ENCODE measurements at places on chromosomes 11 and 22.
A peak's percentile ranks its signal among the peaks of the same experiment; 100 is the strongest.

- DNase-seq, result no peak
Measured at GRCh38 chr22:30782613-30783012, 87.9 kb downstream of the OSBP2 start.

- no peak for DNase-seq
Measured at GRCh38 chr11:132655187-132655855, 877.0 kb downstream of the OPCML start.

- DNase-seq, result no peak
Measured at GRCh38 chr11:110345743-110346142, 49.3 kb upstream of the RDX start.

DNA sequence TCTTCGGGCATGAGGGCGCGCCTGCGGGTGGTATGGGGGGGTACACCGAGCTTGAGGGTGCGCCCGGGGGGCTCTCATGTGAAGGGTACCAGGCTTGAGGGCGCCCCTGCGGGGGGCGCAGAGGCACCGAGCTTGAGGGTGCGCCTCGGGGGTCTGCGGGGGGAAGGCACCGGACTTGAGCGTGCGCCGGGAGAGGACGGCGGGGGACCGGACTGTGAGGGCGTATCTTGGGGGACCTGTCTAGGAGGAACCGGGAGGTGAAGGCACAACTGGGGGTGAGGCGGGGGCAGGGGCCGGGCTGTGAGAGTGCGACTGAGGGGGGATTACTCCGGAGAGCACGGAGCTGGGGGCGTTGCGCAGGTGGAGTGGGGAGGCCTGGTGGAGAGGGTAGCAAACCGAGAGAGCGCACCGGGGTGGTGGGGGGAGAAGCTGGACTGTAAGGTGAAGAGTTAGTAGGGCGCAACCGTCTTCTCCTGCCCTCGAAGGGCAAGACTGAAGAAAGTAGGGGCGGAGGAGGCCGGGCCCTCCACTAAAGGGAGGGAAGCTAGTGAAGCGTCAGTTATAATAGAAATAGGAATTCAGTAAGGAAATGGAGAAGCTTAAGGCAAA is 1.1 kb upstream of the DDX6 start:
- peak; percentile 39 for DNase-seq

- DNase-seq, result no peak
Measured at GRCh38 chr11:5737670-5738392, 1.6 kb downstream of the OR56B1 start.

GRCh38 chr11:66359662-66360087 is 11.9 kb downstream of the SLC29A2 start:
- DNase-seq, result no peak

DNA sequence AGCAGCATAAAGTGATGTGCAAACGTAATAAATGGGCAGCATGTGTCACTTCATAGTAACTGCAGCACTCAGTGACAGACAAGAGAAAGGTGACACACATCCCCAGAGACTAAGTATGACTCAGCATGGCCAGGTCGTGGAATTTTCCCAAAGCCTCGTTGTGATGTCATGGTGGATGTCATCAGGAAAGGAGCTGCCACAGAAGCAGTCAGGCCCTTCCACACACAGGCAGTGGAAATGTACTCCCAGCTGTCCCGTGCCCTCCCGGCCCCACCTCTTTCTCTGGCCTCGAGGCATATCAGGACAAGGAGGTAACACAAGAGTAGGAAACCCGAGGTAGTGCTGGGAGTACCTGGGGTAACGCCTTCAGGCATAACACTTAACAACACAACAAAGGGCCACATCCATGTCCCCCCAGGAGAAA is 8.1 kb downstream of the PC start:
- peak; percentile 19 for DNase-seq

- DNase-seq, result no peak
Measured at GRCh38 chr11:68776442-68777235, 25.3 kb upstream of the TESMIN start.

- DNase-seq, result no peak
Measured at GRCh38 chr11:92304271-92304670, 79.7 kb downstream of the FAT3 start.

DNA sequence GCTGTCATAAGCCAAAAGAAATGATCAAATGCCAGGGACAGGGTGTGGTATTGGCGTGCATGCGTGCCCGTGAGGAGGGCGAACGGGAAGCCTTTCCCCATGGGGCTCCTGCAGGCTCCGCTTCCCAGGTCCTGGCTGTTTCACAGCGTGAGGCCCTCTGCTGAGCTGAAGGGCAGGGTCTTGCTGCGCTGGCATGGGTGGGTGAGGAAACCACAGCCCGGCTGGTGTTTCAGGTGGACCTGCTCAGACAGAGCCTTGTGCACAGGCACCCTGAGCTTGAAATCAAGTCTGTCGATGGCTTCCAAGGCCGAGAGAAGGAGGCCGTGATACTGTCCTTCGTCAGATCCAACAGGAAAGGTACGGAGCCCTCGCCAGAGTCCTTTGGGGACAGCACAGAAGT is 31.4 kb downstream of the IGHMBP2 start:
- no peak for DNase-seq

DNA sequence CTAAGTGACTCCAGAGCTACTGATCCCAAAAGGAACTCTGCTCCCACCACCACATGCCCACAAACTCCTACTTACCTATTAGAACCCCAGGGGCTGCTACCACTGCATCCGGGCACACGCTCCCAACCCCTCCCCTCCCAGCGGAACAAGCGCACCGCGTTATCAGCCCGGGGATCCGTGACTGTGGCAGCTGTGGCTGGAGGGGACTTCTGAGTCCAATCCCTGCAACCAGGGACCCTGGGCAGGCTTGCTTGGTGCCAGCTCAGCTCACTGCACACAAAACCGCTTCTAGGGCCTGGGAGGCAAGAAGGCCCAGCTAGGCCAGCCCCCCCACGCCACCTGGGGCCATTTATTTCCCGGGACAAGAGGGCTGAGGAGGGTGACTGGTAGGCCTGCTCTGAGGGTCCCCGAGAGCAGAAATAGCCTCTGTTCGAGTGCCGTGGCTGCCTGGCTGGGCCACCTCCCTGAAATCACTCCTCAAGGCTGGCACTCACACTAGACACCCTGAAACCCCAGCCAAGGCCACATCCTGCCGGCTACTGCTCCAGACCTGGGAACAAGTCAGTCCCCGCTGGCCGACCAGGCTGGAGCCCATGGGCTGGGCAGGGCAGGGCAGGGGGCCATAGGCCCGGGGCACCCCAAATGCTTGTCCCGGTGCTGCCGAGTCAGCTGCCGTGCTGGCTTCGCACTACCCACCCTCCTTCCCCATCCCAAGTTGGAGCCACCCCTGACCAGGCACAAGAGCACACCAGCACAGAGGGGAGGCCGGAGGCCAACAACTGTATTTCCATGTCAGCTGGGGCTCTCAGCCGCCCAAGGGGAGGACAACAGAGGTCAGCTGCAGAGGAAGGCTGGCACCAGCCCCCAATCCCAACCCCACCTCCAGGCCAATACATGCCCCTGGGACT is 1.9 kb upstream of the IFITM10 start:
- no peak for DNase-seq

GRCh38 chr11:90805172-90805571 is 582.3 kb upstream of the CHORDC1 start:
- no peak for DNase-seq

- DNase-seq, result no peak
Measured at GRCh38 chr22:37176464-37177061, 11.5 kb downstream of the C1QTNF6 start.

Measured in activated naive CD4-positive, alpha-beta T cell treated with Interleukin-2 at 50 U/mL for 16 hours (primary cell).